ENCODE measurements at places on chromosomes 12 and 14.

DNA sequence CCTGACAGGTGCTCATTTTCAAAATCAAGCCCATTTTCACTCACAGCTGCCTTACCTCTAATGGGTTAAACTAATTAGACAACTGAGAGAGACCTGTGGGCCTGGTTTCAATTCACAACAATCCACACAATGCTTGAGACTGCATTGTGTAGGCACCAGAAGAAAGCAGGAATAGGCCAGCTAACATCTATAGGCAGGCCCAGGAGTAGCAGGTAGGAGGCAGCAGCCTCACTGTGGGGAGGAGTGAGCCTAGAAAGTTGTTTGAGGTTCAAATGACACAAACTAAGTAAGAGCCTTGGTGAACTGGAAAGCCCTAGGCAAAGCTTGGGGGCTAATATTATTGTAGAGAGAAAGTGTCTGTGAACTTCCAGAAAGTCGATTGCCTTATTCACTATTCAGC is 289.5 kb upstream of the CCDC196 start:
- DNase-seq, result no peak

GRCh38 chr12:1013618-1014489 is 22.8 kb downstream of the ERC1 start:
- DNase-seq, result no peak

DNA sequence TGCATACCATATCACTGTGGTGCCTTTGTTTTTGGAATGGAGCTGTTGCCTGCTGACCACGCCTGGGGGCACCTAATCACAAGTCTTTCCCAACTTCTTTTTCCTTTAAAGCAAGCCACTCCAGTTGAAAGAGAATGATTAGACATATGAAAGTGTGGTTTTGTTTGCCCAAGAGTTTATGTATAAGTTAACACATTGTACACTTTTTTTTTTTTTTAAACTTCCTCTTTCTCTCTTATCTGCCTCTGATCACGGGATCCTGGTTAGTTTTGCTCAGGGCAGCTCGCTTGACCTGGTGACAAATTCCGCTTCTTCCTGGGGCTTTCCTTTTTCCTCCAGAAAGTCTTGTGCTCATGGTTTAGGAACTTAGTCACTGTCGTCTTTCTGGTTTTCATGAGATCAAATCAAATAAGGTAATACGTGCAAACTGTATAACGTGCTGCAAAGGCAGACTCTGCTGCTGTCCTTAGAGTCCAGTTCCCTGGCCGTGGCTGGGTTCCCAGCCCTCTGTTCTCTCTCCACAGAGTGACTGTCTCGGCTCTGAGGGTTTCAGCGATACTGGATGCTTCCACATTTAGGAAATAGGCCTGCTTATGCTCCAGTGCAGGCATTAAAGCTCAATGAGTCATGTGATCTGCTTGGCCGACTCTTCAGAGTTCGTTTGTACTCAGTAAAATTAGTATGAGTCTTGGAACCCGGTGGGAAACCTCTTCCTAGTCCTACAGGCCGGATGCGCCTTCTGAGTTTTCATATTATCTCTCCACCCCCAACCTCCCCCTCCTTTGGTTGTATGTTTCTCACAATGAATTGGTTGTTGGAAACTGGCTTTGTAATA is 15.2 kb downstream of the RASSF3 start:
- peak; percentile 19 for DNase-seq

GRCh38 chr12:19886639-19887064 is 447.4 kb downstream of the AEBP2 start:
- no peak for DNase-seq

DNA sequence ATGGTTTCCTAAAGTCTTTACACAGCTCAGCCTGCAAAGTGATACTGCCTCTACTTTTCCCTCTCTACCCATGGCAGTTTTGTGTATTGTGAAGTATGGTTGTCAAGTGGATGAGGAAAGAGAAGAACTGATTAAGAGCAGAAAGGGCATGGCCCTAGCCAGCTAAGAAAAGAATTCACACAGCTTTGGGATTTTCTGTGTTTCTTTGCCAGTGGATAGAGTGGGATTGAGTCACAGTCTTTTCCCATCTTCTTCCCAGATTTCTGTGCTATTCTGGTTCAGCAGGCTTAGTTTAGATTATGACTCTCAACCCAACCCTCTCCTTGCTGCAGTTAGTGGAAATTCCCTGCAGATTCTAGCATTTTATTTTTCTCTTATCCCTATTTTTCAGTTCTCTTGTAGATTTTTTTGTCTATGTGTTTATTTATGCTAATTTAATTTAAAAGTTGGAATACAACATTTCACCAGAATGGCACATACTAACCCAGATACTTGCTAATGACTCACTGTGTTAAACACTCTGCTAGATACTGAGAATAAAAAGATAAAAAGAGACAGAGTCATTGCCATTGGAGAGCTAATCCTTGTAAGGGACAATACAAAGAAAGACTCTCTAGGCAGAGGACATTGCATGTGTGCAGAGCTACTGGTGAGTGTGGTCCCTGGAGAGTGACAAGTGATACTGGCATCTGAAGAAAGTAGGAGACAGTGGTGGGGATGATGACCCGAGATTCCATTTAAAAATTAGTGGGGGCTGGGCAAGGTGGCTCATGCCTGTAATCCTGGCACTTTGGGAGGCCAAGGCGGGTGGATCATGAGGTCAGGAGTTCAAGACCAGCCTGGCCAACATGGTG is 106.3 kb downstream of the ST8SIA1 start:
- DNase-seq, result no peak

GRCh38 chr12:30748147-30748546 is 6.6 kb downstream of the CAPRIN2 start:
- no peak for DNase-seq
